Omental fat pad (tissue), 4 donors: ENCODE measurements at places on chromosomes 3 and 15. TPM values are rescaled to one million over a fixed set of nuclear protein-coding genes. Genes with fewer than 3 reads are reported as not detected.

KIF15 gene
- 1.7 TPM for total RNA-seq

DNA sequence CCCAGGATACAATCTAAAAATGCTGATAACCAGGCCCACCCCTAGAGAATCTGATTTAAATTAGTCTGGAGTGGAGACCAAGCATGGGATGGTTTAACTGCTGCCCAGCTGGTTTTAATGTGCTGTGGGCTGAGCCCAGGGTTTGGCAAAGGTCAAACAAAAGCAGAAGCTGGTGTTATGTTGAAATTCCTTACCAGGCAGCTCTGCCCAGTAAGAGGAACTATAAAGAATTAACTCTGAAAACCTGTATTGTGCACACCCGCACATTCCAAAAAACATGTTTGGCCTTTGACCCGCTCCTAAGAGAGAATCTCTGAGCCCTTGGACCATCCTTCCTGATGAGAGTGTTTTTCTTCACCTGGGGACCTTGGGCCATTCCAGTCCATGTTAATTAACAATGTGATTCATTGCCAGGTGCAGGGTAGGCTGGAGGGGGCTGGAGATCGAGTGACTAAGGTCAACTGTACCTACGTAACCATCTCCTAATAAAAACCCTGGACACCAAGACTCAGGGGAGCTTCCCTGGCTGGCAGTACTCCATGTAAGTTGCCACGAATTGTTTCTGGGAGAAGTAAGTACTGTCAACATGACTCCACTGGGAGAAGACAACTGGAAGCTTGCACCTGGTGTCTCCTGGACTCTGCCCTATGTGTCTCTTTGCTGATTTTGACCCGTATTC lies 10.9 kb downstream of the CCDC13 start:
- DNase-seq, result no peak

DNA sequence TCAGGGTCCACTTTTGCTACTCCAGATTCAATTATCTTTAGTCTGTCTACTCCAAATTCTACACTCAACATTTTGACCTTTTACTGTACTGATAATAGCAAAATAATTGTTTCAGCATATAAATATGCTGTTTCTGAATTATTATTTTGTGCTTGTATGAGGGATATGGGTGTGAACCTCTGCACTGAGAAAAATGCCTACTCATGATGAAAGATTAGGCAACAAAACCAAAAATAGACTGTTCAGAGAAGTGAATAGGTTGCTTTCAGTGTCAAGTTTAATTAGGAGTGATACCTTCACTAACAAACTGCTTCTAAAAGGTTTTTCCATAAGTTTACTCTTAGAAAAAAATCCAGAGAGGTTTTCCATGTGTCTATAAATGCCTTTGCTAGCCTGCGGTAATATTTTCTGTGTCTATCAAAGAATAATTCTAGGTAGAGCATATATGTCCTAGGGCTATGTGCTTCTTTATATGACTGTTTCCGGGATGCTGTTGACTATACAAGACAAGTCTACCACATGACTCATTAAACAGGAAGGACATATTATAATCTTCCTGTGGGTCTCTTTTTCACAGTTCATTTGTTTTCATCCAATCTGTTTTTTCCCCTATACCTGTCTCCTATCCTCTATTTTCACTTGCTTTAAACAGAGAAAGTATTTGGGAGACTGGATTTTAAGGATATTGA lies 218.5 kb upstream of the TTC14 start:
- no peak for DNase-seq

ZNF770 gene
- total RNA-seq, result 21.5 TPM

UBAP1L gene
- total RNA-seq, result 2.9 TPM

DNA sequence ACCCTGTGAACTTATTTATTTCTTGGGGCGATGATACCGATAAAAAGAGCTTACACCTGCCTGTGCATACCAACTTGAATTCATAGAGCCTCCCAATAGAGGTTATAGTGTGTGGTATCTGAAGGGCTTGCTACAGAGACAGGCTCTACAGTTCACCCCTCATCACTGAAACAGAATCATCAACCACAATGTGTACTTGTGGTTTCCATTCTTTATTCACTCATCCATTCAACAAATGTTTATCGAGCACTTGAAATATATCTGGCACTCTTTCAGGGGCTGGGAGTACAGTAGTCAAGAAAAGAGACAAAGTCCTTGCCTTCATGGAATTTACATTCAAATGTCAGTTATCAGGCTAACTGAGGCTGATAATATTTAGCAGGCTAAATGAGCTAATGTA lies 134.4 kb upstream of the SKOR1 start:
- DNase-seq, result no peak

- no peak for DNase-seq
Measured at GRCh38 chr3:16280671-16281070, 15.7 kb downstream of the OXNAD1 start.

- DNase-seq, result no peak
Measured at GRCh38 chr3:54067055-54067698, 55.2 kb upstream of the CACNA2D3 start.

FSD2 gene
- not detected for total RNA-seq

DNA sequence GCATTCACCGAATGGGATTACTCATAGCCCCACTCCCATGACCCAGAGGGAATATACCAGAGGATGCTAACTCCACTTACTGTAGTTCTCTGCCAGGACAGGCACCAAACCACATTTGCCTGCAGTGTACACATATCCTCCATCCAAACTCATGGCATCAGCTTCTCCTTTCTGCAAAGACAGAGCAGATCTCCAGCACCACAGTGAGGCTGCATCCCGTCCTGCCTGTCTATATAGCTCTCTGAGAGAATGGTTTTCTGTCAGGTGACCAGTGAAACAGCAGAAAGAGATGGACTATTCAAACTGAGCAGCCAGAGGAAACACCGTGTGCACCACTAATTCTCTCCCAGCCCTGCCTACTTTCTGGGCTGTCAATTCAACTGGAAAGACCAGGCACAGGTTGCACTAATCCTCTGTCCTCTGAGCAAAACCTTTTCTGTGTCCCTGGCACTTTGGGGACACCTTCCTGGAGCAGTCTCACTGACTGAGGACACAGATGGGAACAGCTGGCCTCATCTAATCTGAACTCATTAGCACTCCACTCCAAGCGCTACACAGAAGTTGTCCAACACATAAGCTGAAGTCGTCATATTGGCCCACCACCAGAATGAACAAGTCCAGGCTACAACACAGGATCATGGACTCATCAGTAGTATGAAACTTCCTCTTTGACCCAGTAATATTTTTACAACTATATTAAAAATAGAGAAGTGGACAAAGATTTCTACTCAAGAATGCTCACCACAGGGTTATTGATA lies 17.3 kb downstream of the LTF start:
- no peak for DNase-seq

GRCh38 chr15:48541341-48542278 lies 103.9 kb downstream of the FBN1 start:
- no peak for DNase-seq

DNA sequence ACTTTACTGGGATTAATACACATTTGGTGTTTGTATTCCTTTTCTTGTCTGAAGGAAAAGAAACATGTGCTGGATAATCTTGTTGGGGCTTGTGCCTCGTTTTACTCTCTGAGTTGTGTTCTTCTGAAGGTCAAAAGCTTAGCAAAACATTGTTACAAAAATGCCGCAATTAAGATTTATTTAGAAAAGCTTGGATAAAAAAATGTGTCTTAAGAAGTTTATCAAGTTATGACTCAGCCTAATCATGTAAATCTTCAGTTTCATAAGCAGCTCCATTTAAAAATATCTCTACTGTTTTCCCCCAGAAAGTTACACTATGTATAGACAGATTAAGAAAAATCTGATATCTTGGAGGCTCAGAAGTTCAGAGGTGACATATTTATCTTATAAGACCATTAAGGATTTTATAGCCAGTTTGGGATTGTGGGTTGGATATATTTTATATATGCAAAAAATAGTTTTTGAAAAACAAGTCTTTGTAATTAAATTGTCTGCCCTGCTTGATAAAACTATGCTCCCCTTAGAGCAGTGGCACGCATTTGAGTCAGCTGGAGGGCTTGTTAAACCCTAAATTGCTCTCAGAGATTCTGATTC lies 56.5 kb downstream of the CLDN11 start:
- DNase-seq, result no peak

- DNase-seq, result no peak
Measured at GRCh38 chr3:143958966-143959365, 12.7 kb upstream of the DIPK2A start.

KCNMB3 gene
- total RNA-seq, result 6.3 TPM

- DNase-seq, result no peak
Measured at GRCh38 chr15:64580696-64581407, 120.5 kb downstream of the ZNF609 start.

DNA sequence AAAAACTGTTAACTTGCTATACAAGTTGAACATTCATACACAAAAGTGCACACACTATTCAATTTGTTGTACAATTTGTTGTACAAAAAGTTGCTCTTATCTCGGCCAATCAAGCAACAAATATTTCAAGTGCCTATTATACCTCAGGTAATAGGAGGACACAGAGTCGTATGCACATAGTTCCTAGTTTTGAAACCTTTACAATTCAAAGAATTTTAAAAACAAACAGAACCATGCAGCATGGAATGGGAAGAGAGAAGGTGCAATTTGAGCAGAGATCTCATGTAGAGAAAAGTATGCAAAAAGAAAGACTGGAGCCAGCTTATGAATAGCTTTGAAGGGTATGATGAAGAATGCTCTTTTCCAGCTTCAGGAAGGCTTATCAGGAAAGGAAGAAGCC lies 46.5 kb upstream of the ARPP19 start:
- DNase-seq, result no peak

IMPG2 gene
- 0.56 TPM for total RNA-seq

DNA sequence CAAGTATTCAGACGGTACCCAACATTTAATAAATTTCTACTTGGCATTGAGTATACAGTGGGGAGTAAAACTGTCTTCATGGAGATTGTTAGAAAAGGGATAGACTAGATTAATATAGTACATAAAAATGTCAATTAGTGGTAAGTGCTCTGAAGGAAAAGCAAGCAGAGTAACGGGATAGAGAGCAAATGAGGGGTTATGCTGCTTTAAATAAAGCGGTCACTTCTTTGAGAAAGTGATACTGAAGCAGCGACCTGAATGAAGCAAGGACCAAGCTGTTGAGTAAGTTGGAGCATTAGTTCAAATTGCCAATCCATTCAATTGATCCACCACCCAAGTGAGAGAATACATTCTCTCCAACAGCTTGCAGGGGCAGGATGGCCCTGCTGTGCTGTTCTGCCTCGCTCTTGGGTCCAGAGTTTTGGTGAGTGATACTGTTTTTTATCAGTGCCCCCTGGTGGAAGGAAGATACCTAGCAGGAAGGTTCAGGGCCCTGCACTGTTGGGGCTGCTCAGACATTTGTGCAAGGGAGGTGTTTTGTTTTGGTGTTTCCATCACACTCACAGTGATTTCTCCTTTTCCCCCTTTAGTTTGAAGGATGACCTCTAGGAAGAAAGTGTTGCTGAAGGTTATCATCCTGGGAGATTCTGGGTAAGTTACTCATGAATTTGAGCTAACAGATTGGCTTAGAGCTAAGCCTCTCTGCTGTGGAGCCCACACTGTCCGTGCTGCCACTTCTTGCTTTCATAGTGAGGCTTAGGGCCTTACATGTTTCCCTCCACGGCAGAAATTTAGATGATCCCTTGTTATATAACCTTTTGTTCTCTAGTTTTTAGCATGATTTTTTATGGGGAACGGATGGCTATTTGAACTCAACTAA lies 69.0 kb downstream of the RAB7A start:
- no peak for DNase-seq

DNA sequence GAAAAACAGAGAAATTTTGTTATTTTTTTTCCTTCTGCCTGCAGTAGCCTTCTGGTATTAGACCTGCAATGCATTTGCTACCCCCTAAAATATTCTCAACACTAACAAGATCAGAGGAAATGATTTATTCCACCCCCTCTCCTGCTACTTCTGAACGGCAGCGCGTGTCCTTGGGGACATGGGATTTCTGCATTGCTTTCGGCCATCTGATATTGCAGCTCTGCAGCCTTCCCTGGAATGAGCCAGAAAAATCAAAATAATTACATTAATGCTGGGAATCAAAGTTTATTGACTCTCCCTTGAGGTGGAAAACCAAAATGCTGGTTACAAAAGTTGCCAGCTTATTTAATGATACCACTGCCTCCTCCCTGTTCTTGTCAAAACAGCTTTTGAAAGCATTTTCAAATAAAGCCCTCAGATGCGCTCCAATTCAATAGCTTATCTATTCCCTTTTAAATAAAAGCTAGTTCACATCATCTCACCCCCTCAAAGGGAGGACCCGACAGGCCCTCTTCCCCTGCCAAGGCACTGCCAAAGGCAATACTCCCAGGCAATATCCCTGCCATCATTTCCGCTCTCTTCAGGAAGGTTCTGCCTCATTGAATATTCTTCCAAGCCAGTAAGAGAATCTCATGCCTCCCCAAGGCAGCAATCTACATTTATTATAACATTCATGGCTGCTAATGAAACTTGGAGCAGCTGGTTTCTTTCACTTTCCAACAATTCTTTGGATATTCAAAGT lies 96.6 kb downstream of the FHIT start:
- DNase-seq, result no peak

ZNF860 gene
- 0.50 TPM for total RNA-seq

GOLGA8T gene
- total RNA-seq, result 2.1 TPM
